ENCODE measurements at places on chromosomes 16 and 17.

- DNase-seq = no peak
Observed at GRCh38 chr17:38719943-38720641, 10.0 kb upstream of the CISD3 start.

DNA sequence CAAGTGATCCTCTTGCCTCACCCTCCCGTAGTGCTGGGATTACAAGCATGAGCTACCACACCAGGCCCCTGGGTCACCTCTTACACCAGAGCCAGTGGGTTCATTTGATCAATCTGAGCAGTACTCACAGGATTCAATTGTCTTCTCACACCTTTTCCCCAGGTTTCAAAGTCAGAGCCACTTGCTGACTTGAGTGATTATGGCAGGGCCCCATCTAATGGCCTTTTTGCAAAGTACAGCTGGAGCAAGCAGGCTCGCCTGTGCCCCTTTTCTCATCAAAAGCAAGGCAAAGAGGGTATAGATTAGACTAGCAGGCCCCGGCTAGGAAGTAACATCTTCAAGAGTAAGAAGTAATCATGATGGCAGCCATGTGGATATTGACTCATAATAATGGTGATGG lies 114.8 kb upstream of the NOL11 start:
- peak; percentile 4 for DNase-seq

- DNase-seq = no peak
Observed at GRCh38 chr16:85310868-85311585, 198.8 kb upstream of the CIBAR2 start.

DNA sequence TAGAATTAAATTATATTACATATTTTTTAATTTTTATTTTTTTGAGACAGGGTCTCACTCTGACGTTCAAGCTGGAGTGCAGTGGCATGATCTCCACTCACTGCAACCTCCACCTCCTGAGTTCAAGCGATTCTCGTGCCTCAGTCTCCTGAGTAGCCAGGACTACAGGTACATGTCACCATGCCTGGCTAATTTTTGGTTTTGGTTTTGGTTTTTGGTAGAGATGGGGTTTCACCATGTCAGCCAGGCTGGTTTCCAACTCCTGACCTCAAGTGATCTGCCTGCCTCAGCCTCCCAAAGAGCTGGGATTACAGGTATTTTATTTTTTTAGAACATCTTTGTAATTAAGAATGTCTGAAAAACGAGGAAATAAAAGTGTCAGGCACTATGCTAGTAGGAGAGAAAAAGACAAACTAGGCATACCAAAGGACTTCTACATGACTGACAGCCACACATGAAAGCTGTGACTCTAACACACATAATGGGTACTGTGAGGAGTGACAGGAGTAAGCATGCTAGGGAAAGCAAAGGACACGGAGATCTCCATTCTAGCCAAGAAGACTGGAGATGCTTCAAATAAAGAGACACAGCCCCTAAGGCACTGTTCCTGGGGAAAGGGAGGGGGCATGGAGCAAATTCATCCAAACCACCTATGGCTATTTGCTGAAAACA lies 7.3 kb downstream of the GNA13 start:
- no peak for DNase-seq

- peak; percentile 32 for DNase-seq
Observed at GRCh38 chr16:66603537-66604375, 748 bp upstream of the CMTM3 start.

DNA sequence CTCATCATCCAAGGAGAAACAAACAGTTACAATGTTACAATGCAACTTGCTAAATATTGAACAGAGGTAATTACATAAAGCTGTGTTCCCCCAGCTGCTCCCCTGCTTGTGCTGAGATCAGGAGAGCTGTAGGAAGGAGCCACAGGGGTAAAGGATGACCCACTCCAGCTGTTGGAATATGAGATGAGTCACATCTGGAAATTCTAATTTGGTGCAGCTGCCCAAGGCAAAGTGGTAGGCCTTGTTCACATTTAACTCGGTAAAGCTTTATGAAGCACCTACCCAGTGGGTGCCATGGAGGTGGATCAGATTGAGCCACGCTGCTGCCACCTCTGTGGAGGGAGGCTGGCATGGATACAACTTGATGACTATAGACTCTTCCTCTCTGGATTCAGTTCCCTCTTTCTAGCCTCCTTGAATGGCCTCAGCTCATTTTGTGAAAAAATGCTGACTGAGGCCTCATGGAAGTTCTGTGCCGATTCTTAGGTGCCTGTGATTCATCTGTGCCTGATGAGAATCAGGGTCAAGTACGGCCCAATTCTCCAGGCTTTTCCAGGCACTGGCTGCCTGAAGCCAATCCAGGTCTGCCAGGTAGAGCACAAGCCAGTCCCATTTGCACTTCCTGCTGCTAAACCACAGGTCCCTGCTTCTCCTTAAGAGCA lies 7.4 kb downstream of the ZNF689 start:
- DNase-seq = no peak

DNA sequence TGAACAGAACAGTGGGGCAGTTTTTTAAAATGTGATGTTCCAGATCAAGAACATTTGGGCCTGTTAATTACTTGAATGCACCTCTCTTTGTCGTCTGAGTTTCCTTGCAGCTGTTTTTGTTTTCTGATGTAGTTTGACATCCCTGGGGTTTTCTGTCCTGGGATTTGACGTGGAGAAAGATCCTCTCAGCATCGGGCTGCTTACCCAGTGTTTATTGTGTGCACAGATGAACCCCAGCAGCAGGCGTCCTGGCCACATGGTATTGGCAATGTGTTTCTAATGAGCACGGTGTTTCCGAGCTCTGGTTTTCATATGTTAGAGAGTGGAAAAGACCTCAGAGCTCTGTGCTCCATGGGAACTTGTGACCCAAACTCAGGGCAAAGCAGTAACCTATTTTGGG lies 191.1 kb upstream of the IRX3 start:
- no peak for DNase-seq

- no peak for DNase-seq
Observed at GRCh38 chr17:12773153-12773552, 16.1 kb upstream of the ARHGAP44 start.

DNA sequence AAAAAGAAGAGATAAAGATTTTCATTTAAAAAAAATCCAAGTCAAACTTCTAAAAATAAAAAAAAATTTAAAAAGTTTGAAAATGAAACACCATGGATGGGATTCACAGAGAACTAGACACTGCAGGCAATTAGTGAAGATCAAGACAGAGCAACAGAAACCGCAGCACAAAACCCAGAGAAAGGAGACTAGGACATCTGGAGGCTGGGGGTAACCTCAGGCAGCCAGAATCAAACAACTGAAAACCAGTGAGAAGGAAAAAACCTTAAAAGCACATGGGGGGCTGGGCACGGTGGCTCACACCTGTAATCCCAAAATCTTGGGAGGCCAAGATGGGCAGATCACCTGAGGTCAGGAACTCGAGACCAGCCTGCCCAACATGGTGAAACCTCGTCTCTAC lies 30.6 kb downstream of the LITAFD start:
- DNase-seq = no peak

GRCh38 chr17:31093866-31094599 lies 744 bp upstream of the NF1 start:
- no peak for DNase-seq

DNA sequence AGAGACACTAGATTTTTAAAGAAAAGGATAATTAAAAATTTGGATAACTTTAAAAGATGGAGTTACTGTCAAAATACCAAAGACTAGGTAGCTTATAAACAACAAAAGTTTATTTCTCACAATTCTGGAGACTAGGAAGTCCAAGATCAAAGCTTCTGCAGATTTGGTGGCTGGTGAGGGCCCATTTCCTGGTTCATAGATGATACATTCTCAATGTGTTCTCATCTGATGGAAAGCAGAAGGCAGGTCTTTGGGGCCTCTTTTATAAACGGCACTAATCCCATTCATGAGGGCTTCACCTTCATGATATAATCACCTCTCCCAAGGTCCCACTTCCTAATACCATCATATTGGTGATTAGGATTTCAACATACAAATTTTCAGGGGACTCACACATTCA lies 33.7 kb downstream of the NLK start:
- DNase-seq = no peak

- no peak for DNase-seq
Observed at GRCh38 chr17:79987935-79988184, 47.8 kb downstream of the TBC1D16 start.

- DNase-seq = peak; percentile 68
Observed at GRCh38 chr17:4908711-4909496, 6.0 kb upstream of the CHRNE start.
